Hepatocyte (in vitro differentiated cells): ENCODE measurements at places on chromosomes 13 and 19. TPM values are rescaled to one million over a fixed set of nuclear protein-coding genes. Genes with fewer than 3 reads are reported as not detected.

DNA sequence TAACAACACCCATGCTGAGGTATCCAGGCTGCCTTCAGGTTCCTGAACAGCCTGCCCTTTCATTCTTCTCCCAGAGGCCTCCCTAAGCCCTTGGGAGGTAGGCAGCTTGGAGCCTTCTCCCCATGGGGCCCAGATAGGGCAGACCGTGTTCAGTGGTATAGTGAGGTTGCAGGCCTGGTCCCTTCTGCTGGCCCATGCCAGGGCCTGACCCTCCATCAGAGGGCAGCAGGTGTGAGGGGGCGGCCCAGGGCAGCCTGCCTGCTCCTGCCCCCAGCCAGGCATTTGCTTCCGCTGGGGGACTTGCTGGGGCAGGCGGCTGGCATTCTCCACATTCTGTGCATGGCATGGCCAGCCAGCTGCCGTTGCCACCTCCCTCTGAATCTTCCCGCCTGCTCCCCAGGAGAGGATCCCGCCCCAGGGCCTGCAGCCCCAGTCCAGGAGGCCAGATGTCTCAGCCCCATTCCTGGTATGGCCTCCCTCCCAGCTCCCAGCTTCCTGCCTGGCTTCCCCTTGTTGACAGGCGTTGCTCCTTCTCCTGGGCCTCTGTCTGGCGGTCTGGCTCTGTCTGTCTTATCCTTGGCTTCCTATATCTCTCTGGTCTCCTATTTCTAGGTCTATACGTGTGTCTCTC, 8.9 kb downstream of the CIC start:
- peak; percentile 47 for DNase-seq

DNA sequence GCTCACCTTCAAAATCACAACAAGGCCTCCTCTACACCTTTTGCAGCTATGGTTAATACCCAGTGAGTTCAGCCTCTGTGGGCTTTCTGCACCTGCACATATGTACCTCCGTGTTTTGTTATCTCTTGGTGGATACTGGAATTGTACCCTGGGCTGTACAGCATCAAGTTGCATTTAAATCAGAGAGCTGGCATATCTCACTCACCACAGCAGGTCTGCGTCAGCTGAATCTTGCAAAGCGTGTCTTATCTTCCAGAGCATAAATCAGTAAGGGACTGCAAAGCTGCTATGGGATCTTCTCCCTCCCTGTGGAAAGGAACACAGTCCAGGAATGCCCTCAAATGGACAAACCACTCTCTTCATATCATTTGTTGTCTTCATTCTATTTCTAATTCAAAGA, 1048.7 kb downstream of the UQCRFS1 start:
- DNase-seq = no peak

DNA sequence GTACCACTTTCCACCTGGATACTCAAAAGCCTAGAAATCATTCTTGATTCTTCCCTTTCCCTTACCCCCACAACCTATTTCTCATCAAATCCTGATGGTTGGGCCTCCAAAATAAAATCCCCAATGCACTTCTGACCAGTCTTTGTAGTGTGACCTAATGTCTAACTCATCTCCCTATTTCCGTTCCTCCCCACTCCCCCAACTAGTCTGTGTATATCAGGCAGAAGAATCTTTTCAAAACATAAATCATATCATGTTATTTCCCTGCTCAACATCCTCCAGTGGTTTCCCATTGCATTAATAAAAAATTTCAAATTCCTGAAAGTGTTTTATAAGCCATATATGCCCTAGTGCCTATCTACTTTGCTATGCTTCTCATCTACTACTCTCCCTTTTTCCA, 17.7 kb downstream of the CCDC122 start:
- DNase-seq = no peak

- DNase-seq = no peak
Measured at GRCh38 chr13:22108283-22108942, 437.5 kb downstream of the FGF9 start.

DNA sequence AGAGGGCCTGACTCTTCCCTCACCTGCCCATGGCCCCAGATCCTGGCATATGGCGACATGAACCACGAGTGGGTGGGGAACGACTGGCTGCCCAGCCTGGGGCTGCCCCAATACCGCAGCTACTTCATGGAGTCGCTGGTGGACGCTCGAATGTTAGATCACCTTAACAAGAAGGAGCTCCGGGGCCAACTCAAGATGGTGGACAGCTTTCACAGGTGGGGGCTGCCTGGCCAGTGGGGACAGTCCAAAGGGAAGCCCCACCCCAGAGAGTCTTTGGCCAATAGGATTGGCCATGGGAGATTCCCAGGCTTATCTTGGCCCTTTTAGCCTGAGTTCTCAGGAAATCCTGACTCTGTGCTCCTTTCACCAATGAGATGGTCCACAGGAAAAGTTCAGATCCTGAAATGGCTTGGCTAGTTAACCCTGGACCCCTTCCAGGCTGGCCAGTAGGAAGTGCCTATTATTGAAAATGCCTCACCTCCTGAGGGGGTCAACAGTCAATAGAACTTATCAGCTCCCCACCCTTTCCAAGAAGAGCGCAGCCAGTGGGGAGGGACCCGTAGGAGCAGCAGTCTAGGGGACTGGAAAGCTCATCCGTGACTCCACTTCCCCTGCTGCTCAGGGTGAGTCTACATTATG, 7.0 kb downstream of the HRC start:
- no peak for DNase-seq

APC2 gene
- 0.36 and 0.40 TPM in 2 replicates for polyA plus RNA-seq

GRCh38 chr19:34808566-34808965, 35.6 kb upstream of the ZNF599 start:
- DNase-seq = no peak

GRCh38 chr19:20247016-20247683, 80.1 kb downstream of the ZNF486 start:
- DNase-seq = peak; percentile 58

GRCh38 chr19:38070573-38070972, 153.4 kb downstream of the DPF1 start:
- DNase-seq = no peak

GRCh38 chr13:92769046-92769445, 457.6 kb upstream of the GPC6 start:
- DNase-seq = no peak

GRCh38 chr19:42174958-42175734, 42.3 kb downstream of the DEDD2 start:
- DNase-seq = no peak

- DNase-seq = no peak
Measured at GRCh38 chr19:15290166-15290565, 42.2 kb downstream of the BRD4 start.

CEACAM7 gene
- not detected in 2 replicates for polyA plus RNA-seq

- DNase-seq = no peak
Measured at GRCh38 chr13:100175078-100175802, 86.3 kb downstream of the PCCA start.

- DNase-seq = no peak
Measured at GRCh38 chr19:18122860-18123795, 25.6 kb downstream of the MAST3 start.

- no peak for DNase-seq
Measured at GRCh38 chr13:108077284-108077683, 138.1 kb downstream of the LIG4 start.

DNA sequence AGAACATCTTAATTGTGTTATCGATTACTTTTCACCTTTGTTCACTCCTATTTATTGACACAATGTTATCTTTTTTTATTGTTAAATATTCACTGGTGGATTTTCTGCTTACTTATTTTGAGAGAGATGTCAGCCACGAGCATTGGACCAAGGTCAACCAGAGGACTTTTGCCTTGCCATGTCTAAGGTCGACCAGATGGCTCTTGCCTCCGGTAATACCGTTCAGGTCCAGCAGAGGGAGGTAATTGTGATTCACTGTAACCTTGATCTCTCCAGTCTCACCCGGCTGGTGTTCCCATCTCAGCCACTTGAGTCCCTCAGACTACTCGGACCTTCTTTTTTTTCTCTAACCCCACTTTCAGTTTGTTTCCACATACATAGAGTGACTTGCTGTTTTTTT, 1438.1 kb downstream of the UQCRFS1 start:
- no peak for DNase-seq

DNA sequence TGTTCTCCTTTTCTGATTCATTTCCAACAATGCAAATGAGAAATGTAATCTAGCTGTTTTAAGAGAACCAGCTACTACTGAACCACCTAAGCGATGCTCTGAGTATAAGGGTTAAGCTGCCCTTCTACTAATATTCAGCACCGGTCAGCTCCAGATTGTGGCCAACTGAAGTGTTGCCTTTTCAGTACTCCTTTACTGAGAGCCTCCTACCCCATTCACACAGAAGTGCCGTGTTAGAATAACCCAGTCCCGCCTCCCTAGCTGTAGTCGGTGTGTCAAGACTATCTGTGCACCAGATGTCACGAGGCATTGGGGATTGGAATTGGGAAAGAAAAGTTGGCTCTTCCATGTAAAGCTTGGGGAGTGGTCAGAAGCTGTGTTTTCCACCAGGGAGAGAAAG, 45.4 kb downstream of the FAM124A start:
- DNase-seq = no peak

DNA sequence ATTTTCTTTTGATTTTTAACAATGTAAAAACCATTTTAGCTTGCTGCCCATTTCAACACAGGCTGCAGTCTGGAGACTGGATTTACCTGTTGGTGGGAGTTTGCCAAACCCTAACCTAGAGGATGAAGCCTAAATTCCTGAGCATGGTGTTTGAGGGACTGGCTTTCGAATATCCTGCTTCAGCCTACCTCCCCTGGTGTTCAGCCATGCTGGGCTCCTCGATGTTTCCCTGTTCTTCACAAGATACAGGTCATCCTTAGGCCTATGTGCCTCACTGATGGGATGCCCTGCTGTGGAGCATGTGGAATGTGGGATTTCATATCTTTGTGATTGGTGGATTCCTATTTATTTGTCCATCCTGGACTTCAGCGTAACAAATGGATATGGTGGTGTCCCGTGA, 20.4 kb upstream of the ERCC5 start:
- no peak for DNase-seq

GRCh38 chr19:12886651-12886968, 391 bp downstream of the KLF1 start:
- DNase-seq = no peak

TNFSF11 gene
- polyA plus RNA-seq = 0.17 TPM in 1 of 2 replicates, not detected in the other

CAPN12 gene
- polyA plus RNA-seq = 24.3 and 38.9 TPM in 2 replicates

DNA sequence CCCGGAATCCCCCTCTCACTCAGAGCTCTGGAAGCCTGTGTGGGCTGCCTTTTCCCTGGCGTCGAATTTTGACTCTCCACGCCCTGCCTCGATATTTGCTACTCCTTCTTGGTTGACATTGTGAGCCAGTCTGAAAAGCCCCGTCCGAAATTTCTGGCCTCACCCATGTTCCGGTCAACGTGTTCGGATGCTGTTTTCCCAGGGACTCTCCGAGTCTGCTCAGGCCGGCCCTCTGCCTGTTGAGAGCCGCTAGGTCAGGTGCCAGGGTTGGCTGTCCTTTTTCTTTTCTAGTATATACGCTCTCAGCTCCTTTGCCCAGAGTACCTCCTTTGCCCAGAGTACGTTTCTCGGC, 6.8 kb upstream of the DGKH start:
- peak; percentile 83 for DNase-seq

ATP8B3 gene
- polyA plus RNA-seq = 2.4 and 3.1 TPM in 2 replicates
